ENCODE measurements at places on chromosomes 7 and 10. TPM values are rescaled to one million over a fixed set of nuclear protein-coding genes. Genes with fewer than 3 reads are reported as not detected.

DNA sequence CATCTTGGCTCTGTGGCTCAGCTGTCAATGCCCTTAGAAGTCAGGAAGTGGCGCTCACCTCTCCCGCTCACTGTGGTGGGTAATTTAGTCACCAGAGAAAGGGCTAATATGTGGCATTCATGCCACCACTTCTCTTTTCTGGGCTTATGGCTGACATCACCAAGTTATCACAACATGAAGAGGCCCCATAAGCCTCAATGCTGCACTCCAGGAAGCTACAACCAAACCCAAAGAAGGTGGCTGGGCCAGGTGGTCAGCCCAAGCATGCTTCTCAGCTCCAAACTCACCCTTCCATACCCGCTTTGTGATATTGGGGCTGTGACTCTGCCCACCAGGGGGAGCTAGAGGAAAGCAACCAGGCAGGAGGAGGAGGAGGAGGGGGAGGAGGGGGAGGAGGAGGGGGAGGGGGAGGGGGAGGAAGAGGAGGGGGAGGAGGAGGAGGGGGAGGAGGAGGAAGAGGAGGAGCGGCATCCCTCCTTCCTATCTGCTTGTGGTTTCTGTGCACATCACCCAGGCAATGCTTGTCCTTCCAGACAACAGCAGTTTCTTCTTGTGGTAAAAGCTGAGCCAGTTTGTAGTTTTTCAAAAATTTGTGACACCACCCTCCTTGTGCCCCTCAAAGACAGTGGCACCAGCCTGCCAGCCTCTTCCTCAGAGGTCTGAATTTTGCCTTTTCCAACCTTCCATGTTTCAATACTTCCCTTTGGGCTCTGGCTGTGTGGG is 42.1 kb downstream of the CYP26A1 start:
- peak; percentile 51 for DNase-seq

- no peak for DNase-seq
Measured at GRCh38 chr10:29688230-29688661, 53.5 kb upstream of the SVIL start.

The TBXAS1 gene
- 7.6 TPM for total RNA-seq

The C10orf143 gene
- 0.82 TPM for total RNA-seq

DNA sequence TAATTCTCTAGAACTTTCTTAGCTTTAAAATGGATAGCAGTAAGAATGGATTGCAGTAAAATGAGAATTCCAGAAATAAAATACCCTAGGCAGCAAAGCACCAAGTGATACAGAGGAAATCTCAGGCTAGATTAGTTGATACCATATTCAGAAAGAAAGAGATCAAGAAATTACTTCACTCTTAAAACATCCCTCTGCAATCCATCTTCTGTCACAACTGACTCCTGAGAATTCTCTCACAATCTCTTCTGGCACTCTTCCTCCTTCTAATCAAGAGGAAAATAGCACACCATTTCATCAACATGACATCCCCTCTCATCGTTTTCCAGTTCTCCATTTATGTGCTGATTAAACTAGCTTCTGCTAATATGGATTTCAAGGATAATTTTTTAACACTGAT is 42.2 kb upstream of the LAMB1 start:
- peak; percentile 58 for DNase-seq

The ECHDC3 gene
- 28.4 TPM for total RNA-seq

DNA sequence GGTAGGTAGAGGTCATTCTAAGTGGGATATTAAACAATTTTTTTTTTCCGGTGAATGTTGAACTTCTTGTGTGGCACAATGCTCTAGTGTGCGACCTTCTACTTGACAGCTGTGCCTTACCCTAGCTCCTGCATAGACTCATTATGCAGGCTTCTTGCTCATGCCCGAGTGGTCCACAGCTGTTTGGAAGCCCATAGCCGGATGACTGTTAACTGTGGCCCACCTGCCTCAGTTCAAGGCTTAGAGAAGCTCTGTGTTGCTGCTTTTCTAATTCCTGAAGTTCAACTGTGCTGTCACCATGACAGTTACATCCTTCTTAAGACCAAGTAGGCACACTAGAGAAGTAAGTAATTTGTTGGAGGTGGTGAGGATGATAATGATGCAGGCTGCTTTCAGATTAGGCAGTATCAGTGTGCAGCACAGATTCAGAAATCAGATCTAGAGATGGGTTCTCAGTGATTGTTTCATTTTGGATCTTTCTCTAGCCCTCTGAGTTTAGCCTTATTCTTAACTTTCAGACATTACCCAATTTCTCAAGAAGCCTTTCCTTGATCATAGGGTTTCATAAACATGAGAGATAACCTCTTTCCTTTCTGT is 278.4 kb downstream of the PHF14 start:
- no peak for DNase-seq

DNA sequence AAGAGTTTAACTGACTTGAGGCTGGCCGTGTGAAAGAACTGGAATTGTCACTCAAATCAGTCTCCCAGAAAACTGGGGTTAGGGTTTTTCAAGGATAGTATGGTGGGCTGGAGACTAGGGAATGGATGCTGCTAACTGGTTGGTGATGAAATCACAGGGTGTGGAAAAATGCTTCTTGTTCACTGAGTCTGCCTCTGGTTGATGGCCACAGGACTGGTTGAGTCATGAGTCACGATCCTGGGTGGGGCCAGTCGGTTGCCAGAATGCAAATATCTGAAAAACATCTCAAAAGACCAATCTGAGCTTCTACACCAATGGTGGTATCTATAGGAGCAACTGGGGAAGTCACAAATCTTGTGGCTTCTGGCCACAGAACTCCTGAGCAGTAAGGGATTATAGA is 16.3 kb upstream of the BAMBI start:
- DNase-seq, result no peak

DNA sequence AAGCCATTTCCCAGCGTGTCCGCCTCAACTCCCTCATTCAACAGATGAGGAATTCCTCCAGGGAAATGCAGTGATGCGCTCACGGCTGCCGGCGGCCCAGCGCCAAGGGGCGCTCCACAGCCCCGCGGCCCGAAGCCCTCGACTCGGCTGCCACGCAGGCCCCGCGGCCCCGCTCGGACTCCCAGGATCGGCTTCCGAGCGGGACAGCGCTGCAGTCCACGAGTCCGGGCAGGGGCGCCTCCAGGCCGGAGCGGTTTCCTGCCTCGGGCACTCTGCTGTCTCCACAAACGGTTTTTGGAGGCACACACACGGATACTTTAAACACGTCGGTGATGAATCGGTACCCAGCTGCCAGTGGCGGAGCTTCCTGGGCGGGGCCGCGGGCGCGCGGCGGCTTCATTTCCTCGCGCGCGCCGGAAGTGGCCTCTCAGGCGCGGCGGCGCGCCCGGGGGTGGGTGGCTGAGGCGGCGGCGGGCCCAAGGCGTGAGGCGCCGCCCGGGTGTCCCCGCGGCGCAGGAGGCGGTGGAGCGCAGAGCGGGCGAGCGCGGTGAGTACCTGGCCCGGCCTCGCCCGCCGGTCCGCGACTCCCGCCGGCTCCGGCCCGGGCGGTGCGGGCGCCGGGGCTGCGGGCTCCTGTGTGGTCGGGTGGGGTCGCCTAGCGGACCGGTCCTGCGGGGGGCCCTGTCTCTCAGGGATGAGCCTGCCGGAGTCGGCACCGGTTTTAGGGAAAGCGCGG is at the start of gene CSGALNACT2:
CSGALNACT2 (plus strand) TSS at position 425 of the 736 bp plus-strand sequence. CDS start 16,705 bp downstream, outside the sequence.
- peak; percentile 95 for DNase-seq

DNA sequence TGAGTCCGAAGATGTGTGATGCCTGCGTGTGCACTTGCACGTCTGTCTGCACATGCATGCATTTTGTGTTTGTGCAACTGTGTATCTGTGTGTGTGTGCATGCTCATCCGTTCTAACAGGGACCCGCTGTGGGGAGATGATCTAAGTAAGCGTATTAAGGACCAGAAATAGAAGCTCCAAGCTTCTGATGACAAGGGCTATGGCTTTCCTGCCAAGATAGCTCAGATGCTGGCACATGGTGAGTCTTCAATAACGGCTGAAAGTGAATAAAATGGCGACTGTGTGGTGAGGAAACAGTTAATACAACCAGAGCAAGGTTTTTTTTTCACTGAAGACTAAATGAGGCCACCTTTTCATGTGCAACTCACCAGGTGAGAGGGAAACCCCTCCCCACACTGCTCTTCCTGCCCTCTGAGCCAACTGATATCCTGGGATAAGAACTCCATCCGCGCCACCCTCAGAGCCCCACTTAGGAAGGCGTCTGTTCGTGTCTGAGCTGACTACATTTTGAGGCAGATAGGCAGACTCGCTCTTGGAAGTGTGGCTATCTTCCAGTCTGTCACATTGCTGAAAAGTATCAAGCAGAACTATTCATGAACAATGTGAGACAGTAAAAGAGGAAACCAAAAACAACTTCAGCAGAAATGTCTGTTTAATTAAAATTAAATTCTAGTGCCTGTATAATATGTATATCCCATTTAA is 47.4 kb upstream of the TCERG1L start:
- DNase-seq, result no peak

The MGAM2 gene
- 0.72 TPM for total RNA-seq
